CD8-positive, alpha-beta memory T cell (primary cell): ENCODE measurements at places on chromosomes 2 and 18.

DNA sequence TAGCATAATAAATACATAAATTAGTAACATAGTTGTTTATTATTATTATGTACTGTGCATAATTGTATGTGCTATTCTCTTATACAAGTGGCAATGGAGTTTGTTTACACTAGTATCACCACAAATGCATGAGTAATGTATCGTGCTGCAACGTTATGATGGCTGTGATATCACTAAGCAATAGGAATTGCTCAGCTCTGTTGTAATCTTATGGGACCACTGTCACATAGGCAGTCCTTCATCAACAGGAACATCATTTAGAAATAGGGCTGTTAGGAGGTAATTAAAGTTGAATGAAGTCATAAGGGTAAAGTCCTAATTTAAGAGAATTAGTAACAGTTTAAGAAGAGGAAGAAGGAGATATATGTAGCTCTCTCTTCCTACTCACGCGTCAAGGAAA lies 33.8 kb downstream of the TEX51 start:
- no peak for DNase-seq

GRCh38 chr2:154720651-154721050 lies 22.2 kb downstream of the KCNJ3 start:
- no peak for DNase-seq

- DNase-seq: no peak
Observed at GRCh38 chr2:25582077-25582830, 91.1 kb downstream of the DTNB start.

- no peak for DNase-seq
Observed at GRCh38 chr2:127358044-127358443, 29.7 kb downstream of the MAP3K2 start.

DNA sequence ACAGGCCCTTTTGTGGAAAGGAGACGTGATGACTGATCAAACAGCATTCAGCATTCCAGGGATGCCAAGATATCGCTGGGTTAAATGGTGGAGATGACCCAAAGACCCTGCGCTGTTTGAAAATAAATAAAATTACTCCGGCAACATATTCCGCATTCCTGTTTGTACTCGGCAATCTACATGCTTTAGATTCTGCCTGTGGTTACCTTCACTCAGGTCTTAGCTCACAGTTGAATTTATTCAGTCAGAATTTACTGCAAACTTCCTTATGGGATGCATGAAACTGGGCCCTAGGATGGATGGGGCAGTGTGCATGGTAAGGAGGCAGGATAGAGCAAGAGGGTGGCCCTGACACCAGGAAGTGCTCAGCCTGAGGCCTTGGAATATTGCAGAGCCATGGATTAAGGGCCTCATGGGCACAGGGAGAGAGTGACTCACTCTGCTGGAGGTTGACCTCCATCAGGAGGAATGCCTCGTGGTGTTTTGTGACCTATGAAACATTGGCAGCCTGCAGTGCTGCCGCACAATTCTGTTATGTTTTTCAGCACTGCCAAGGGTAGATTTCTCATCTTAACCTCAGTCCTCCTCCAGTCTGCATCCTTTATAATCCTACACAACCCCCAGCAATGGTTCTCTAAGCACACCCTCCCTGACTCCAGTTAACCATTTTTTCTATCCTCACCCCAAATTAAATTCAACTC lies 321.4 kb downstream of the IRS1 start:
- no peak for DNase-seq
